ENCODE measurements at places on chromosomes 11 and 22.

DNA sequence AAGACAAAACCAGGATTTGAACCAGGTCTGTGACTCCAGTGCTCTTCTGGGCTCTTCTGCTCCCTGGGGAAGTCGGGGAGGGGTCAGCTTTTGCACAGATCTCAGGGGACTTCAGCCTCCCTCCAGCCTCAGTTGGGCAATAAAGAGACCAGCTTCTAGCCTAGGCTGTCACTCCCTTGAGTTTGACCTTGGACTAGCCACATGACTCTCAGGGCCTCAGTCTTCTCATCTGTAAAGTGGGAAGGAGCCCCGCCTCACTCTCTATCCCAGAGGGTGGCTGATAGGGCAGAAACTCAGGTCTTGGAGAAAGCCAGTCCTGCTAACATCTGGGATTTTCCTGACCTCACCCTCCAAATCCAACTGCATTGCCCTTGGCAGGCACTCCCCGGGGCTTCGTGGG is 38.7 kb downstream of the ELFN2 start:
- DNase-seq, result no peak

DNA sequence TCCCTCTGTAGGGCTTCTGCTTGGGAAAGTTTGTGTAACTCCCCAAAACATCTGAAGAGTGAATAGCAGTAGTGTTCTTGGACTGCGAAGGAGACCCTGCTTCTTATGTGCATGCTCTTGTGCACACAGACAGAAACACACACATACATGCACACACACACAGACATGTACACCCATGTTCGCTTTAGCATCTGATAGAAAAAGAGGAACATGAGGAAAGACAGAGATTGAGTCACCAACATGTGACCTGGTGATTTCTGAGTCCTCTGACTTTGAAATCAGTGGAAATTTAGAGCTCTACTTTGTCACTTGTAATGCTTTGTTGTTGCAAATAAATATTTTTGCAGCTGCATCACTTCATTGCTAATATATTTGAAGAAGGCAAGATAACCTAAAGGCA is 23.8 kb downstream of the CD44 start:
- DNase-seq, result no peak

DNA sequence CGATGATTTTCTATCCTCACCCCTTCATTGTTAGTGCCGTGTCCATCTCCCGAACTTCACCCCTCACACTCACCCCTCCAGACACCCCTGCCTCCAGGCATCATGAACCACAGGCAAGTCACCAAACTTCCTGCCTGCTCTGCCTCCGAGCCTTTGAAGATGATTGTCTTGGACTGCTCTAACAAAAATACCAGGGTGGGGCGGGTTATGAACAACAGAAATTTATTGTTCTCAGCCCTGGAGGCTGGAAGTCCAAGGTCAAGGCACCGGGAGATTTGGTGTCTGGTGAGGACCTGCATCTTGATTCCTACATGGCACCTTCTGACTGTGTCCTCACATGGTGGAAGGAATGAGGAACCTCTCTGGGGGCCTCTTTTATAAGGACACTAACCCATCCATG is 1508.3 kb downstream of the TBC1D22A start:
- DNase-seq, result no peak

DNA sequence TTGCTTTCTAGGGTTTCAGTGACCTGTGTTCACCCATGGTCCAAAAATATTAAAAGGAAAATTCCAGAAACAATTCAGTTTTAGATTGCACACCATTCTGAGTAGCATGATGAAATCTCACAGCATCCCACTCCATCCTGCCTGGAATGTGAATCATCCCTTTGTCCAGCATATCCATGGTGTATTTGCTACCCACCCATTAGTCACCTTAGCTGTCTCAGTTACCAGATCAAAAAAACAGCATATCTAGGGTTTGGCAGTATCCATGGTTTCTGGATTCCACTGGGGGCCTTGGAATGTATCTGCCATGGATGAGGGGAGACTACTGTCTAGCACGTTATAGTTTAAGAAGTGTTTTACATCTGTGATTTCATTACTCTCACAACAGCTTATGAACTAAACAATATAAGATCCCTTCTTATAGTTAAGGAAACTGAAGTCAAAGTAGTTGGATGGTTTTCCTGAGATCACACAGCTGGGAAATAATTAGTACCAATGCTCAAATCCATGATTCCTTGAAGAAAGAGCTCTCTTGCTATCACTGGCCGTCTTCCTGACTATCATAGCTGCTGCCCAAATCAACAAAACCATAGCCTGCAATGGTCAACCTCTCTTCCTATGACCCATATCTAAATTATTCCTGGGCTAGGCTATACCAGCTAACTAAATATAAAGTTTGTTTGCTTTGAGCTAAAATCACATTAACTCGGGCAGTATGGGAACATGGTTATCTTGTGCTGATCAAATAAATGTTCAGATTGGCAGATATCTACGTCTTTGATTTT is 122.6 kb downstream of the MICAL2 start:
- no peak for DNase-seq

GRCh38 chr11:35307221-35307621 is 112.1 kb downstream of the SLC1A2 start:
- no peak for DNase-seq

DNA sequence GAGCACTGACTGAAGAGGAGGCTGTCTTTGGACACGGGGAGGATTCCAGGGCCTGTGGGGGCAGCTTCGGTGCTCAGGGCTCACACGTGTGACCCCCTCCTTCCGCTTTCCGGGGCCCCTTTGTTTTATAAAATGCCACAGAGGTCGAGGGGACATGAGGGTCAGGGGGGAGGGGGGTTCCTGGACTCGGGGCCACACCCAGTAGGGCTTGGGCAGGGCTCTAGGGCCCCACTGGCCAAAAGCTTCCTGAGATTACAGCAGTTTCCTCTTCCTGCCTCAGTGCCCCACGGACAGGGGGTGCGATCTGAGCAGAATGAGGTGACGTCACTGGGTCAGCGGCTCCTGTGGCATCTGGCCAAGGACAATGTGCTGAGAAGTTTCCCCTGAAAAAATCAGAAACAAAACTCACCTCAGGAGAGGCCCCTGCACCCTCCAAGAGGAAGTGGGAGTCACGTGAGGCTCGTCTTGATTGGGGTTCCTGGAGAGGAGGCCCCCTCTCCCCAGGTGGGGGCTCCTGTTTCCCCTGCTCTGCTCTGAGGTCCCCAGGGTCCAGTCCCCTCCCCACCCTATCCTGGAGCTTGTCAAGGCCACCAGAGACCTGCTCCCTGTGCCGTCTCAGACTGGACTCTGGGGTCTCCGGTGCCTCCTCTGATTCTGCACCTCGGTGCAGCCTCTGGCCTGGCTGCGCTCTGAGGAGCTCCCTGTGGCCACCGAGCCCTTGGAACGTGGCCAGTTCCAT is 6.4 kb upstream of the IFITM3 start:
- peak; percentile 23 for DNase-seq

GRCh38 chr11:63767565-63768236 is 874 bp downstream of the ZFTA start:
- DNase-seq, result peak; percentile 16

DNA sequence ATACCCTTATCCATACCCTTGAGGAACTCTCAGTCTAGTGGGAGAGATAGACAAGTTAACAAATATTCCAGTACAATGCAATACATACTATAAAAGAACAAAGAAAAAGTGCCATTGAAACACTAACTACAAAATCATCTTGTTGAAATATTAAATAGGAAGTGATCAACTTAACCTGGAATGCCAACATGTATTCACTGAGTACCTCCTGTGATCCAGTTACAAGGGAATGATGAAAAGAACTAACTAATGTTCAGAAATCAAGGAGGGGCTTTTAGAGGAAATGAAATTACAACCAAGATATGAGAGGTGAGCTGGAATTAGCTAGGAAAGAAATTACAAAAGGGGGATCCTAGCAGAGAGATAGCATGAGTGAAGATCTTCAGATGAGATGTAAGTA is 6.2 kb upstream of the FIBIN start:
- DNase-seq, result no peak

GRCh38 chr22:35352214-35353111 is 28.4 kb upstream of the HMOX1 start:
- peak; percentile 23 for DNase-seq

- no peak for DNase-seq
Observed at GRCh38 chr11:19813158-19813879, 100.7 kb downstream of the NAV2 start.

DNA sequence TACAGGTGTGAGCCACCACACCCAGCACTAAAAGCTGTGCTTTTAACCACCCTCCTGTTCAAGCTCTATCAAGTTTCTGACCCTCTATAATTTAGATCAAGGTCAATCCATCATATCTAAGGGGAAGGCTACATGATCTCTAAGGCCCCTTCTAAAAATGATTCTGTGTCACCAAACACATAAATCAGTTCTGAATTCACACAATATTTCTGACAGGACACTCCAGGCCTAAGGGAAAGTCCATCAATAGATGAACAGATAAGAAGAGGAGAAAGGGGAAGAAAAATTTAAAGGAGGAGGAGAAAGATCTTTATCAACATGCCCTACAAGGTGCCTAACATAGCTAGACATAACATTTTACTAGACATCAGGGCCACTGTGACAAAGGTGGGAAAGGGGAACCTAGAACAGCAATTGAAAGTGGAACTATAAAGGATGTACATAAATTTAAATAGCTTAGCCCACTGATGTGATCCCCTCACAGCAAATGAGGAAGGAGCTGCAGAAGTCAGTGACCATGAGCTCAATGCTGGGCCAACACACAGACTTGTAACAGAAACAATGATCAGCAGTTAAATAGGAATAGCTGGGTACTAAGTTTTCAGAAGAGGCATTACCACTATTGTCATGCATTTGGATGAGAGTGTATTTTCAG is 4.7 kb downstream of the PRCP start:
- no peak for DNase-seq

- DNase-seq, result peak; percentile 48
Observed at GRCh38 chr22:22201185-22201929, 43.2 kb upstream of the VPREB1 start.

DNA sequence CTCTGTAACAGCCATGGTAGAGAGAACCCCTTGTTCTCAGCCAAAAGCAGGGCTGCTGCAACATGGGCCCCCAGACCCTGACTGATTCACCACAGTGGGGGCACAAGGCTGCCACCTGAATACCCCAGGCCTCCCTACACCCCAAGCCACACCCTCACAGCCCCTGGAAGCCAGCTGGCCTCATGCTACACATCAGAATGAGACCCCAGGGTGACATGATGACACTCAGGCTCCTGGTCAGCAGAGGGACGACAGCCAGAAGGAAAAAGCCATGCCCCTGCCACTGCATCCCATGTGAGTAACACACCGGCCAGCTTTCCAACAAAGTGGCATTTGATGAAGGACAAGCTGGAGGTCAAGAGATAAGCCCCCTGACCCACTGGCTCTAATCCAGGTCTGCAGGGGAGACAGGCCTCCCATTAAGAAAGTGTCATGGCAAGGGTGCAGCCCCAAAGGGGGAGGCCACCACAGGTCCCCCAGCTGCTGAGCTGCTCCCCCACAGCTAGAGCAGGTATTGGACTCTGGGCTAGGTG is 2.6 kb downstream of the CDPF1 start:
- no peak for DNase-seq

- DNase-seq, result peak; percentile 10
Observed at GRCh38 chr11:59680287-59681154, 11.7 kb upstream of the PATL1 start.

GRCh38 chr11:77783025-77783424 is 37.5 kb downstream of the RSF1 start:
- DNase-seq, result no peak

- DNase-seq, result no peak
Observed at GRCh38 chr11:134861490-134862104, 449.6 kb upstream of the B3GAT1 start.

- no peak for DNase-seq
Observed at GRCh38 chr11:100515087-100515486, 172.0 kb upstream of the ARHGAP42 start.

DNA sequence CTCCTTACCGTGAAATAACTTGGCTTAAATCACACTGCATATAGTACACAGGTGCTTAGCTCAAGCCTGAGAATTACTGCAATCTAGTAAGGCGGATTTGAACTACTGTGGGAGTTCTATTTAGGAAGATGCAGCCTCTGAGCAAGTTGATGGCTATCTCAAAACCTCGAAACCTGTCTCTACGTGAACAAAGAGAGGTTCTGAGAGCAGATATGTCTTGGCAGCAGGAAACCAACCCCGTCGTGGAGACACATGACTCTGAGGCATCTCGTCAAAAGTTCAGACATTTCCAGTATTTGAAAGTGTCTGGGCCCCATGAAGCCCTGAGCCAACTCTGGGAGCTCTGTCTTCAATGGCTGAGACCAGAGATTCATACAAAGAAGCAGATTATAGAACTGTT is 5.9 kb downstream of the ZNF215 start:
- no peak for DNase-seq

DNA sequence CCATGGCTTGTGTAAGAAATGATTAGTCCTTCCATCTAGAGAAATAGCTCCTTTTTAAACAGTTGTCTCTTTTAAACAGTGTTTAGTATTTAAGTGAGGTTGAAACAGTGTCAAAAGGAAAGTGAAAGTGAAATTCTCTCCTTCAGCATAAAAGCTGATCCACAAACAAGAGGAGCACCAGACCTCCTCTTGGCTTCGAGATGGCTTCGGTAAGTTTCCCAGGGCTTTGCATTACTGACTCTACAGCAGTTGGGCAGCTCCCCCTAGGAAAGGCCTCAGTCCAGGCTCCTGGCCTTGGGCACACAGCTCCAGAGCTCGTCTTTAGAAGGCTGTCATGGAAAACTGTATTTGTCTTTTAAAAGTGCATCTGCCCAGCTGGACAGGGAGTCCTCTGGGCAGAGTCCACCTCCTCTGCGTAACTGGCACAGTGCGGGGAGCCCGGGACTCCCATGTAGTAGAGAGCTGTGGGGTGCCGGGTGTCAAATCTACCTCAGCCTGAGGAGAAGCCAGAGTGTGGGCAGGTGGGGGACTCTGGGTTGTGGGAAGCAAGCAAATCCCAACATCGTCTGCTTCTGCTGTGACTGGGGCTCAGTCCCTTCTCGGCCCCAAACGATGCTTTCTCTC is at the start of gene PLAAT4:
Gene PLAAT4 (plus strand): TSS at position 140 of the 624 bp plus-strand sequence. CDS start 61 bp downstream, at position 201.
- peak; percentile 24 for DNase-seq

GRCh38 chr11:126257764-126258163 is 10.9 kb downstream of the SRPRA start:
- no peak for DNase-seq

GRCh38 chr11:16859651-16860050 is 121.2 kb downstream of the C11orf58 start:
- DNase-seq, result no peak

All from stimulated activated naive CD4-positive, alpha-beta T cell treated with Interleukin-2 at 50 U/mL for 16 hours (primary cell).